SK-N-SH treated with all-trans-retinoic acid at 6 μM for 48 hours (cell line): ENCODE measurements at places on chromosomes 3 and 15.

DNA sequence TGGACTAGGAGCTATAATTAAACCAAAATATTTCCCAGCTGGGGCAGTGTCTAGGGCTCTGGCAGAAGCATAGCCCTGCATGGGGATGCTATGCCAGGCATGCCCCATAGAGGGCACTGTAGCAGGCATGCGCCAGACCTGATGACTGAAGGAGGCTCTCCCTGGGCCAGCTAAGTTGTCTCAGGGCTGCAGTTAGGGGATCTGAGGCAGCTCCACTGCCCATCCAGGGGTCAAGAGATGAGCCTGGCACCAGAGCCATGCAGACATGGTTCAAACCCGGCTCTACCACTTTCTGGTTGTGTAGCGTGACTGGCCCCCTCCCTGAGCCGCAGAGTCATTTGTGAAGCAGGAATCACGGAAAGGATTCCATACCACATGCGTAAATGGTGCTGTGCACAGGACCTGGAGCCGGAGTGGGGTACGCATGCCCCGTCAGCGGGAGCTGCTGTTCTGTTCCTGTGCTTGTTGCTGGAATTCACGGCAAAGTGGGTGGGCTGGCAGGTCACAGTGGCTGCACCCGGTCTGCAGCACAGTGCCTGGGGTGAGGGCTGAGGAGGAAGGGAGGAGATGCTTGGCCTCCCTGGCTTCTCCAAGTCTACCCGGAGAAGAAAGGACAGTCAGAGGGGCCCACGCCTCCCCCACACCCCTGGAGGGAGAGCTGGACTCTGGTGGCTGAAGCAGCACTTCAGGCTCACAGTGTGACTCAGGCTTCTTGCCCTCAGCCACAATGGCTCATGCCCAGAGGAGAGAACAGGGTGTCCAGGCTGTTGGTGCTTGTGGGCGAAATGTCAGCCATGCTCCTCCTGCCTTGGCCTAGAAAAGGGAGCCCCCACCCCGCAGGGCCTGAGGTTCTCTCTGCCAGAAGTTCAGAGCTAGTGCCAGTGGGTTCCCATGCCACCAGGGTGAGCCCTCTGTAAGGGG is 43.1 kb downstream of the DNASE1L3 start:
- ATAC-seq = peak; percentile 86

GRCh38 chr15:96336596-96337364 is 6.3 kb downstream of the NR2F2 start:
- no peak for ATAC-seq

GRCh38 chr3:95654570-95655362 is 1159.6 kb upstream of the EPHA6 start:
- no peak for ATAC-seq

DNA sequence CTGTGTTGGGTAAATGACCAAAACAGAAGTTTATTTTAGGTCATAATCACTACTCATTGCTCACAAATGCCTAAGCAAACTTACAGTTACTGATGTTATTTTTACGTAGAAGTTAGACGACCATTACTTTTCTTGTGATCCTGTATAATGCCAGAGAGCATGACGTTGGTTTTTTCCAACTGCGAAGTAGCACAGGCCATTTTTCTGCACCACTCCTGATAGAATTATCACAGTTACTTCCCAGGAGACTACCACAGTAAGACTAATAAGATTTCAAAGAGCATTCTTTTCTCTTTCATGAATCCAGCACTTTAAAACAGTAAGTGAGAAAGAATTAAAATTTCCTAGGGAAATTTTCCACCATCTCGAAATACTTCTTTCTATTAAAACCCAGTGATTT is 19.8 kb downstream of the CD200 start:
- ATAC-seq = no peak

- no peak for ATAC-seq
Measured at GRCh38 chr3:65854606-65855304, 184.0 kb downstream of the MAGI1 start.

DNA sequence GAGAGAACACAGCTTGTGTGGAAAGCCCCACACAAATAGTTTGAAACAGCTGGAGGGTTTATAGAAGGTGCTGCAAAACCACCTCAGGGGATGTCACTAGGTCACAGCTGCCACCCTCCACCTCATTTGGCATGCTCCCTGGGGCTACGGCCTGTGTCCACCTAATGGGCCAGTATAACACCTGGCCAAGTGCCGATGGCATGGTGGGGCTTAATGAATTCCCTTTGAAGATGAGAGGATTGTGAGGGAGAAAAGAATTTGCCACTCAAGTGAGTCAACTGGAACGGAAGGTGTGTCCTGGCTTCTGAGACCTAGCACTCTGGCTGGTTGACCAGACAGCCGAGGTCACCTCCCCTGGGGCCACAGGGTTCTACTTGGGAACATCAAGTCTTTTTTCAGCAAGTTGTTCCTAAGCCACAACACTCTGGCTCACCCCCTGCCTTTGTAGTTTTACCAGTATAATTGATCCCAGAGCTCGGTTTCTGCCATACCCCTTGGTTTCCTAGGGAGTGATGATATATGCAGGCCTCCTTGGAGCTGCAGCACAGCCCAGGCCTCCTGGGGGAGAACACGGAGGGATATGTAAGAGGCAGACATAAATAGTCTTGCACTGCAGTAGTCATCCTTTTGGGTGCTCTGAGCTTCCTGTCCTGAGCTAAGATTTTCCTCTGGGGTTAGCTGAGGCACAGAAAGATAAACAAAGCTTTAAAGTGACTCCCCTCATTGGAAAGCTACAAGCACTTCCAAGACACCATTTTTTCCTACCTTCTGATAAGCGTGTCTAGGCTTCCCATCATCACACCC is 178.2 kb upstream of the LPP start:
- no peak for ATAC-seq

- ATAC-seq = peak; percentile 56
Measured at GRCh38 chr3:20185331-20185678, 701 bp downstream of the SGO1 start.

GRCh38 chr3:53503195-53503594 is 8.8 kb downstream of the CACNA1D start:
- no peak for ATAC-seq

DNA sequence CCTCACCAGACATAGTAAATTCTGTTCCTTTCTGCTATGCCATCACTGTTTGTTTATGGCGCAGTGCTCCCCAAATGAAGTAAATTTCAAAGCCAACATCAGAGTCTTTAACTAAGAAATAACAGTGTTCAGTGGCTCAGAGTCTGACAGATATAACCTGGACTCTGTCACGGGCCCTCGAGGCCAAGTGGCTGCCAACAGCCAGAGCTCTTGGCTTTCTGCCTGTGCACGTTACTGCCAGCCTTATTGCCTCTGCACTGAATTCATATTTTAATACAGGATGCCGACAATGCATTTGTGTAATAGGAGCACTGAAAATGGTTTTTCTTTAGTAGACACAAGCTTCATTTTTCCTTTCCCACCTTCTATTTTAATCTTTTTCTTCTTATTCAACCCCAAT is 219.9 kb downstream of the NLGN1 start:
- ATAC-seq = peak; percentile 91

DNA sequence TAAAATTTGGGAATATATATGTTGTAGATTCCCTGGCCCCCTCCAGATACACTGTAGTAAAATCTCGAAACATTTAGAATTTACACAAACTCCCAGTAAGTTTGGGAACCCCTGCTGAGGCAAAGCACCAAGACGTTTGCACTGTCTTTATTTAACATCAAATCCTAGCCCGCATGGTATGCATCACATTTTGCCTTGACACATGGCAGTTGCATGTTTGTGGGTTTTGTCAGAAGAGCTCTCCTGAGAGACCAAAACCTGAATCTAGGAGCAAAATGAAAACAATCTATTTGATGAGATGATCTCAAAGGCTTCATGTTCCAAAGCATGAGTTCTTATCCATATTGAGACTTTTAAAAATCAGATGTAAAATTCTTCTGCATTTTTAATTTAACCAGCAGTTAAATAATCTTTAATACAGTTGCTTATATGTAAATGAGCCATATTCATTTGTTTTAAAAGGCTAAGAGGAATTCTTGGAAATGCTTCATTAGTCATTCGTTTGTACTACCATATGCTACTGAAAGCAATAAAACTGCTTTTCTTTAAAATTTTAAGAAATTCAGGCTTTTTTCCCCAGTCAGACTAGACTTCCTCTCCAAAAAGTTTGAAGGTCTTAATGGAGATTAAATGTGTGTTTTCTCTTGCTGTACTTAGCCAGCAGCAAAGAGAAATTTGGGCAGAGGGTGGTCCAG is 105.2 kb upstream of the BOC start:
- ATAC-seq = 0 out of 3 replicates have a peak, but pooled peaks have one; percentile 39

- no peak for ATAC-seq
Measured at GRCh38 chr3:152243721-152244516, 24.8 kb upstream of the MBNL1 start.

- no peak for ATAC-seq
Measured at GRCh38 chr3:53089511-53089910, 40.7 kb downstream of the RFT1 start.

DNA sequence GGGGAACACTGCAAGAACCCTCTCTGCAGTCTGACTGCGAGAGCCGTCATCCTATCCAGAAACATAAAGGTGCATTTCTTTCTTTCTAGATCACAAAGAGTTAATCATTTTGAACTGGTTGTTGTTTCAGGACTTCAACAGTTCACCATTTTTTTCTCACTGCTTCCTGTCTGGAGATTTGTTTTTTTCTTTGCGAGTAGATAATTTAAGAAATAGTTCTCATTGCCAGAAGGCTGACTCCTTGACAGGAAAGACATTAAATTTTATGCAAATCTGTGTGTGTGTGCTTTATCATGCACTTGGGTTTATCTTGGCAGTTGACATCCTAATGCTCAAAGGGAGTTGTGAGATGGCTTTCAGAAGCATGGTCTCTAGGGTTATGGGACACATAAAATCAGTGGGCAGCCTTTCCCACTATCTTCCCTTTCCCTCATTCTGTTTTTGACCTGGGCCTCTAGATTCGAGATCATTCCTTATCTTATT is 123.5 kb upstream of the TBL1XR1 start:
- peak; percentile 36; the same call in 2 of the 3 replicates for ATAC-seq

DNA sequence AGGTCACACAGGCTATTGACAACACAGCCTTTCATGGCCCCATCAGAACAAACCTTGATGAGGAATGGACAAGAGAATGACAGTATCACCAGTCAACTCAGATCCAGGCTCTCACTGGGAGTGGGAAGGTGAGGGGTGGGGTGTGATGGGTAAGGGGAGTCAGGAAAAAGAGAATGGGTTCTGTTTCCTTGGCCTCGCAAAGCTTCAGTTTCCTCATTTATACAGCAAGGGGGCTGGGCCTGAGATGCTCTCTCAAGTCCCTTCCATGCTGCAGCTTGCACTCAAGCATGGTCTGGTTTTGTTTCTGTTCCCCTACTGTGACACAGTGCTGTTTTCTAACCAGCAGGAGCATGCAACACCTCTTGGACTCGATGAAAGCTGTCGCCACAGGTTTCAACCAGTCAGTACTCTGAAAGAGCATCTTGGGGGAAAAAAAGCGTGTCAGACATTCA is 65.7 kb upstream of the IL12A start:
- no peak for ATAC-seq

DNA sequence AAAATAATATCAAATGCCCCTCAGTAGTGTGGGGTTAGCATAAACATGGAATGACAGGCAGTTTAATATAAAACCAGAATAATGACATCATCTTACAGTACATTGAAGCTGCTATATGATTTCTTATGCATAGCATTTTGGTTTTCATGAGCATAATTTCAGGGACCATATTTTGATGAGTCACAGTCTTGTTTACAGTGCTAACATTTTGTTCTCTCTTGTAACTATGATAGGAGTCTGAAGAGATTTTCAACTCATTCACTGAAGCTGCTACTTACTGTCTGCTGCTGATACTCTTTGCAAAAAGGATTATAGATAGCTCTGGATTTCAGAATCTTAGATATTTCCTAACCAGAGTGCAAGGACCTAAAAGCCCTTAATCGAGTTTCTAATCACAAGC is 92.6 kb upstream of the CCDC54 start:
- peak; percentile 41; the same call in 2 of the 3 replicates for ATAC-seq
